ENCODE measurements at places on chromosomes 5 and 9.
A peak's percentile ranks its signal among the peaks of the same experiment; 100 is the strongest.

DNA sequence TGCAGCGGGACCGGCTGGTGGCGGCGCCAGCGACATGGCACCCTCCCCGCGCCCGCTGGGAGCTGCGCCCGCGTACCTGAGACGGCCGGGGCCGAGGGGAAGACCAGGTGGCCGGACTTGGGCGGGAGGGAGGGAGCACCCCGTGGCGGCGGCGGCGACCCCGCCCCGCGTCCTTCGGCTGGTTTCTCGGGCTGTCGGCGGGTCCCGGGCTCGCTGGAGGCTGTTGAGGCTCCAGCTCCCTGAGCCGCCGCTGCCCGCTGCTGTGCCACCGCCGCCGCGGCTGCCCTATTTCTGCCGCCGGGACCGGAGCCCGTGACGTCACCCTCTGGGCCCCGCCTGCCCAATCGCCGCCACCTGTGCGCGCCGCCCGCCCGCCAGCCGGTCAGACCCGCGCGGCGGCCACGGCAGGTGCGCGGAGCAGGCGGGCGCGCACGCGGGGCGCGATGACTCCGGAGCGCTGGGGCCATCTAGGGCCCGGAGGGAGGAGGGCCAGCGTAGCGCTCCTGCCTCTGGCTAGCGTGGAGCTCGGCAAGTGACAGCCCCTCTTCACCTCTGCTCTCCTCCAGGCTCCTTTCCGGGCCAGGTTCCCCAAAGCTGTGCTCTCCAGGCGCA, at the start of gene FSTL4:
Gene FSTL4, minus strand, starts transcription at position 293 of the 612 bp plus-strand sequence.
- DNase-seq = no peak

DNA sequence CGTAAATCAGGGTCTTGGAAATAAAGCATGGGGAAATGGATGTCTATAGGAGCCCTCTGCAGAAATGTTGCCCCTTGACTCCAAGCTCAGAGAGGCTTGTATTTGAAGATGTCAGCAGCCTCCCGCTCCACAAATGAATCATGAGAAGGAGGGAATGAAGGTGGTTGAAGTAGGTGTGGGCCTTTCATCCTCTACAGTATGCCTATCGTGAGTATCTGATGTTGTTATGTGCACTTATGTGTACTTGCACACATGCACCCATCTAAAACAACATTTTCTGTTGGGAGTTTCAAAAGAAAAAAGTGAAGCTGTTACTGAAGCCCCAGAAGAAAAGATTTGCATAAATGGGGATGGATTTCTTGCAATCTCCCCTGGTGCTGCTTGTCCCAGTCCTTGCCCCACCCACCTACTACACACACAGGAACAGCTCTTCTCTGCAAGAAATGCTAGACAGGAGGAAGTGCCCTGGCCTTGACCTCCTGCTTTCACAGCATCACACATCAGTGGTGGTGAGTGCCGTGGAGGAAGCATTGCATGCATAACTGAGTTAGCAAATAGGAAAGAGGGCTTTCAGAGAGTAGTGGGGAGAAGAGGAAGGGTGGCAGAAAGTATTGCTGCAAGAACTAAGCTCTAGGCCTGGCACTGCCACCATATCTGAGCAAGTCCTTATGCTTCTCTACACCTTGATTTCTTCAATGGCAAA, 156.1 kb downstream of the SNX18 start:
- DNase-seq = no peak

GRCh38 chr9:133664173-133665050, 28.2 kb downstream of the DBH start:
- no peak for DNase-seq

GRCh38 chr9:132748450-132748849, 78.2 kb downstream of the GTF3C4 start:
- DNase-seq = no peak

DNA sequence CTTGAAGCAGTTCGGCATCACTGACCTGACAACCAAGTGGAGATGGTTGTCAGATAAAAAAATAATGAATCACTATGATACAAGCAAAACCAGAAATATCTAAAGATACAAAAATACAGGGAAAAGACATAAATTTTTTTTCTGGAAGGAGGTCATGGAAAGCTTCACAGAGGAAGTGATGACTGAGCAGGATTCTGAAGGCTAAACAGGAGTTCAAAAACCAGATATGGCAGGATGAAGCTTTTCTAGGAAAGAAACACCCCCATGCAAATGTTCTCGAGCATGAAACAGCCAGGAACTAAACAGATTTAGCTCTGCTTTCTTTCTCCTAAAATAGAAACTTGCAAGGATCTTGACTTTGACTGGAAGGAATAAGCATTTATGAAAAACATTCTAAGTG, 60.7 kb upstream of the IFNE start:
- no peak for DNase-seq

- DNase-seq = no peak
Observed at GRCh38 chr5:440401-441201, 2.4 kb upstream of the EXOC3 start.

- DNase-seq = no peak
Observed at GRCh38 chr9:115411516-115411915, 293.6 kb upstream of the TNC start.

DNA sequence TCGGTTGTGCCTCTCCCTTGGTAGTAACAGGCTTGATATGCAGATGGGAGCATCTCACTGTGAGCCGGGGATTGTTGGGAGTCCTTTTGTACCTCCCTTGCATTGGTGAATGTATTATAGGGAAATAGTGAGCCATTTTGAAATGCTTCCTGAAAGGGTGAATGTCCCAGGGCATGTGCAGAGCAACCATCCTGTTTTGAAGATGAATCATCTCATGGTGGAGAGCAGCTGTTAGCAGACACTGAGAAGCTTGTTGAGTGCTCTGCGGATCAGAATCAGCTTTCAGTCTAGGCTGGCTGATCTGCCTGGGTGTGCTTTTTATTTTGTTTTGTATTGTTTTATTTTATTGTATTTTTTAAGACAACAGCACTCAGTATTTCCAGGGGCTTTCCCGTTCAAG, 29.7 kb downstream of the SLC36A1 start:
- DNase-seq = no peak

- no peak for DNase-seq
Observed at GRCh38 chr9:37144762-37145161, 24.4 kb downstream of the ZCCHC7 start.

DNA sequence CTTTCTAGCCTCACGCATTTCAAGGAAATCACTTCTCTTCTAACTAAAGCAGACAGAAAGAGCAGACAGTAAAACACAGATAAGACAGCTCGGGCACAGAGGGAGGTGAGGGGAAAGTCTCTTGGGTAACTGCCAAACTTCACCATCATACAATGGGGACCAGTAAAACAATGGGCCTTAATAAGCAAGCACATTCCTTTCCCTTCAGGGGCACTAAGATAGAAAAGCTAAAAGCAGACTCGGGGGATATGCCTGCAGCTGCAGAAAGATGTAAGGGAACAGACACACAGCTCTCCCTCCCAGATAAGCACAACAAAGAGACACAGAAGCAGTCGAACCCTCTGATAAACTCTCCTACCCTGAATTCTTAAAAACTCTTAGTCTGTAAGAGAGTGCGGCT, 15.6 kb upstream of the CKS2 start:
- no peak for DNase-seq

DNA sequence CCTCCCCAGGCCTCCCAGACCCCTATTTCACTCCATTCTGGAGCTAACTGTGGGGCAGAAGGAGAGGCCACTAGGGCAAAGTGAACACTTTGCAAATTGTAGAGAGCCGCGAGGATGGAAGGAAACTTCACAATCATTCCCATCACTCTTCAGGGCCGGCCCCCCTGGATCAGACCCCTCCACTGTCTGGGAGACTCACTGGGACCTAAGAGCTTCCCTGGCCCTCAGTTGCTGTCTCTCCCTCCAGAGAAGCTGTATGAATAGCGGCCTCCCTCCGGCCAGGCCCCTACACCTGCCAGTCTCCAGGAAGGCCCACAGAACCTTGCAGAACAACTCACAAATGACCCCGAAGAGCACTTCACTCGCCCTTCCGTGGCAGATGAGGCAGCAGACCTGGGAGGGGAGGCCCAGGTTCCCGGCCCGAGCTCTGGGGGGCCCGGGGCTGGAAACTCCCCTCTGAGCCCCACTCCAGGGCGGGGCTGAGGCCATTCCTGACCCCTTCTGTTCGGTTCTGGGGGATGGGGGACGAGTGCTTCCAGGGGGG, 141.9 kb upstream of the IER5L start:
- DNase-seq = no peak

GRCh38 chr9:93143830-93144530, 9.9 kb upstream of the NINJ1 start:
- DNase-seq = no peak

DNA sequence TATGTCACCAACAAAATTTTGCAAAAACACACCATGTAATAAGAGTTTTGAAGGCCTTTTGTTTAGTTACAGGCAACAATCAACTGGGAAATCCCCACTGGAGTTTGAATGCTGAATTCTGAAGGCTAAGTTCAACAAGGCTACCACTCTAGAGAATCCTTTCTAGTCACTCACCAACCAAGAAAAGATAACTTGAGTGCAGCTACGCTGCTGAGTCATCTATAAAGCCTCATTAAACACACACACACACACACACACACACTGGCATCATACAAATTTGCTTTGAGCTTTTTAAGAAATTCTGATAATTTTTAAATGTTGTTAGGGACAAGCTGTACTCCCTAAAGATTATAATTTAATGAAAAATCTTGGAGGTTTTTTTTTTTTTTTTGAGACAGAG, 219.6 kb downstream of the DENND1A start:
- DNase-seq = no peak

DNA sequence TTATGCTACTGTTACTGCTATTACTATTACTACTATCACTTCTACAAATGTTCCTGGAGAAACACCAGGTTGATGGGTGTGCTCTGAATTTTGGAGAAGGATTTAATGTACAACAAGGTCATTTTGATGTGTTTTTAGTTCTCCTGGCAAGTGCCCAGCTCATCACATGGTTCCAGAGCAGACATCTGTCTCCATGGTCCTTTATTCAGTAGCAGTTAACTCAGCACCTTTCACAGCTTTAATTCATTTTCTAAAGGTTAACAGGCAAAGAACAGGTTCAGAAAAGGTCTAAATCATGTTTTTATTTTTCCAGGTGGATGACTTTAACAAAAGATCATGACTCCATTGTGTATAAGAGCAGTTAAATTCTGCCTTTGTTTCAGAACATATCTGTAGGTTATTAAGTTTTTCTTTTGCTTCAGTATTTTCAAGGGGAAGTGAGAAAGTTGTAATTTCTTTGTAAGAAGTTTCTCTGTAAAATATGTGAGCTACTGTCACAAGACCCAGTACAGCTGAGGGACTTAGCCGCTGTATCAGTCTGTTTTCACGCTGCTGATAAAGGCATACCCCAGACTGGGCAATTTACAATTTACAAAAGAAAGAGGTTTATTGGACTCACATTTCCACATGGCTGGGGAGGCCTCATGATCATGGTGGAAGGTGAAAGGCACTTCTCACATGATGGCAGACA, 41.9 kb downstream of the MTRR start:
- no peak for DNase-seq

GRCh38 chr9:111853450-111853827, 43.2 kb upstream of the UGCG start:
- DNase-seq = no peak

GRCh38 chr5:141431286-141431685, 979 bp downstream of the PCDHGA12 start:
- DNase-seq = no peak

DNA sequence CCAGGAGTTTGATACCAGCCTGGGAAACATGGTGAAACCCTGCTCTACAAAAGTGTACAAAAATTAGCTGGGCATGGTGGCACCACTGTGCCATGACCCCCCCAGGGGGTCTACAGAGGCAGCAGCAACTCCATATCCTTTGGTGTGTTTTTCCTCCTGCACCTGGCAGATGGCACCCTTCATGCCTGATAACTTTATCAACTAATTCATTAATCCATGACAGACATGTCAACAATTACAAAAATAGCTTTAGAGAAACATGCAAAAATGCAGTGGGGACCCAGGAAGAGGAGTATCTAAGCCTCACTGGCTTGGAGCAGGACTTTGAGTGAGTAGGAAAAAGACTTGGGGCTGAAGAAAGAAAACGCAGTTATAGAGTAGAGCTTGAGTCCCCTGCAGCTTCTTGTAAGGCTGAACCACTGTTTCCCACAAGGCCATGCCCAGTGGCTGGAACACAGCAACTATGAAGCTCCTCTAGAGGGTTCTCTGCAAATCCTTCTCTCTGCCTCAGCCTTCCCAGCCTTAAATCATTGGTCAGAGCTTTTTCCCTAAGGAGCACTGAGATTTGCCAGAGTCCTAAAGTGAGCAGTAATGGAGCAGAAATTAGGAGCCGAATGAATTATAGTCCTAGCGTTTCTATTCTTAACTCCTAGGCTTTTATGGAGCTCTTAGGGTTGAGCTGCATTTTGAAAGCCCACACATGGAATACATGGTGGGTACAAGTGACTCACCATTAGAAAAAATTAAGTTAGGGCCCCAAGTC, 25.5 kb upstream of the B4GALT1 start:
- no peak for DNase-seq

GRCh38 chr9:83681490-83681889, 26.3 kb downstream of the UBQLN1 start:
- no peak for DNase-seq

DNA sequence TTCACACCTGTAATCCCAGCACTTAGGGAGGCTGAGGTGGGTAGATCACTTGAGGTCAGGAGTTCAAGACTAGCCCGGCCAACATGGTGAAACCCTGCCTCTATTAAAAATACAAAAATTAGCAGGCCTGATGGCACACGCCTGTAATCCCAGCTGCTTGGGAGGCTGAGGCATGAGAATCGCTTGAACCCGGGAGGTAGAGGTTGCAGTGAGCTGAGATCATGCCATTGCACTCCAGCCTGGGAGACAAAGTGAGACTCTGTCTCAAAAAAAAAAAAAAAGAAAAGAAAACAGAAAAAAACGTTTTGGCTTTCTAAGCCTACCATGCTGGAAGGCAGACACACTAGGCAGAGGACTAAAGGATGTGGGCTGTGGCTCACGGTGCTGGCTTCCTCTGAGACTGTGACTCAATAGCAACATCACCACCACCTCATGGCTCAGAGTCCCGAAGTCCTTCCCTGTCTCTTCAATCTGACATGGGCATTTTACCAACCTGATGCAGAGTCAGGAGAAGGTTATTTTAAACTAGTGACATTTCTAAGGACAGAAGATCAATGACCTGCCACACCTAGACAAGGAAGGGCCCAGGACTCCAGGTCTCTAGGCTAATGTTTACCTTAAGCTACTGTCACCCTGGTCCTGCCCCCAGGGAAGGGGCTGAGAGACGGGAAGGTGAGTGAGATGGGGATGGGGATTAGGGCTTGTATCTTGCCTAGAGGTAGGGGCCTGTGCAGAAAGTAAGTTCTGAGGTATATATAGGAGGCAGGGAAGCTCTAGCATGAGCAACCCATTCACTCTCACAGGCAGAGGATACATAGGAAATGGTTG, 3.7 kb downstream of the ECSCR start:
- no peak for DNase-seq

GRCh38 chr5:17734011-17734410, 99.8 kb downstream of the TAF11L14 start:
- no peak for DNase-seq

GRCh38 chr5:174045470-174046025, at the start of gene NSG2:
TSS of gene NSG2 (plus strand) at chr5:174045706. CDS start at chr5:174046756, 1,050 bp downstream.
- DNase-seq = peak; percentile 88

- DNase-seq = no peak
Observed at GRCh38 chr5:146623666-146624065, 107.7 kb upstream of the GPR151 start.

- DNase-seq = no peak
Observed at GRCh38 chr9:121604242-121604641, 47.2 kb upstream of the DAB2IP start.

Data from renal cortex interstitium (tissue), 15 donors.